ENCODE measurements at places on chromosomes 1 and 21.

- DNase-seq = no peak
These were observed 45.4 kb upstream of the TNFRSF1B start for GRCh38 chr1:12121212-12122003.

- no peak for DNase-seq
These were observed 10.8 kb upstream of the TTLL10 start for GRCh38 chr1:1162597-1163537.

GRCh38 chr1:168700575-168701268 is 28.3 kb downstream of the DPT start:
- no peak for DNase-seq

GRCh38 chr1:195740862-195741261 is 867.4 kb downstream of the KCNT2 start:
- no peak for DNase-seq

DNA sequence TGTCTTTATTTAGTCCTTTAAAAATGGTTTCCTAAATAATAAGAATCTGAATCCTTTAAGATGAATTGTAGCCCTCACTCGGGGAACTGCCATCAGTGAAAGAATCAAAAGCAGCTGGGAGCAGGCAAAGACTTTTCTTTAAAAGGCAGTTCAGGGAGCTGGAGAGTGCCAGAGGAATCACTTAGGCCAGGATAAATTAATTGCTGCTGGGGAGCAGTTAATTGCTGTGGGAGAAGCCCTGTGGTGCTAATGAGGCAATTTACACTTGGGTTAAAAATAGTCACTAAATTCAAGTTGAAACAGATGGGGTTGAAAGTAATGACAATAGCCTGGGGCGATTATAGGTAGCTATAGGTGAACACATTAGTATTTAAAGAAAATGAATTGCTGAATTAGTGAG is 38.7 kb upstream of the COL24A1 start:
- no peak for DNase-seq

GRCh38 chr1:178094739-178095645 is 1.1 kb downstream of the RASAL2 start:
- DNase-seq = no peak

DNA sequence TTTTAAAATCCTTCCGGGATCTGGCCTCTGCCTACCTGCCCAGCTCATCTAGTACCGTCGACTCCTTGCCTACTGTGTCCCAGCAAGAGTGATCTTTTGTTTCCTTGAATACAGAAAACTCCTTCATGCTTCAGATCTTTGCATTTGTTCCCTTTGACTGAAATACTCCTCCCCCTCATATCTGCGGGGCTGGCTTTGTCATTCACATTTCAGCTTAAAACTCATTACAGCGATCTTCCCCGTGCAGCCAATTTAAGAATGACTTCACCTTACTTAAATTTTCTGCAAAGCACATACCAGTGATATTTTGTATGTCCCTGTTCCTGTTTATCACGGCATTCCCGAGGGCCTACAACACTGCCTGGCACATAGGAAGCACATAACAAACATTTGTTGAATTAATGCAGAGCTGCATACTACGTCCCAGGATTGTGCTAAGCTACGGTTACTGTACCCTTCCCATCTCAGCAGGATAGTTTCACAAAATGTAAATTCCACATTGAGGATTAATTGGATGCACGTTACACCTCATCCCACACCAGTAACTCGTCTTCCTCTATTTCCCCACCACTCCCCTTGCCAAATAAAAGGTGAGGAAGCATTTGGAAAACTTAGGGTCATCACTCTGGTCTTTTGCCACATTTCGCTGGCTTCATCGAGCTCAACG is 837 bp upstream of the DESI2 start:
- no peak for DNase-seq

DNA sequence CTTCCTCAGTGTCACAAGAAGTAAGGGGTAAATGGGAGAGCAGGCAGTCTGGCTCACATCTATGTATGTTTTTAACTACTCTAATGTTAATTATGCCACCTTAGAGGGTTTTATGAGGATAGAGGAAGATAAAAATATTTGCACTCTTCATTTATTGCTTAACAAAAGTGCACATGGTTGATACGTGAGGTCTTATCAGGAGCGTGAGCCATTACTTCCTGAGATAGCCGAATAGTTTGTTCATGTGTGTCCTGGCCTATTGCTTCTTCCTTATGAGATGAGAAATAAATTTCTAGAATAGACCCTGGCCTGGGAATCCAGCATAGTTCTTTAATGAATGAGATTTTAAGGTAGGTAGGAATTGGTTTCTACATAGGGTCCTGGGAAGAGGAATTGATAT is 471.1 kb upstream of the B3GALT2 start:
- DNase-seq = no peak

GRCh38 chr1:207941665-207942064 is 30.7 kb upstream of the CD34 start:
- DNase-seq = no peak

GRCh38 chr1:230632273-230632873 is 9.9 kb upstream of the COG2 start:
- DNase-seq = no peak

GRCh38 chr1:22275626-22276395 is 132.9 kb upstream of the WNT4 start:
- peak; percentile 6 for DNase-seq

- DNase-seq = no peak
These were observed 25.5 kb downstream of the UTS2 start for GRCh38 chr1:7827126-7827955.

DNA sequence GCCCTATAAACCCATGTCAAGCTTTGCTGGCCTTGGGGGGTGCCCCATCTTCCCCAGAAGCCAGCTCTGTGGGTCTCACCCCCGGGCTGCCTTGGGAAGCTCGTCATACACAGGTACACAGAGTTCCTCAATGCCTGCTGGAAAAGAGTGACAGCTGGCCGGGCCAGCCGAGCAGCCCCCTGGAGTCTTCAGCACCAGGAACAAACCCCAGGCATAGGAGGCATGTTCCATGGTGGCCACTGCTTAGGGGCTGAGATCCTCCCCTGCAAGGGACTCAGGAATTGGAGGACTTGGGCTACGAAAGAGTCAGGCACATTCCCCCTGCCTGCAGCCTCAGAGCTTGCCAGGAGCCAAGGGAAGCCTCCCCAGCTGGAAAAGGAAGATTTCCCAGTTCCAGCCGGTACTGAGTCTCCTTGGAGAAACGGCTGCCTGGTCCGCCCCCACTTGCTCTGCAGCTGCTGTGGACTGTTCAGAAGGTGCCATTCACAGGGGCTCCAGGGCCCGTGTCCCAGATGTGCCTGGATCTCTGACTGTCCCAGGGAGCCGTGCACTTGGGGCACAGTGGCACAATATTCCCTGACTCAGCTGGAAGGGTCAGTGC is 89.5 kb downstream of the STUM start:
- no peak for DNase-seq

GRCh38 chr1:8427986-8428385 is 110.1 kb downstream of the SLC45A1 start:
- no peak for DNase-seq

DNA sequence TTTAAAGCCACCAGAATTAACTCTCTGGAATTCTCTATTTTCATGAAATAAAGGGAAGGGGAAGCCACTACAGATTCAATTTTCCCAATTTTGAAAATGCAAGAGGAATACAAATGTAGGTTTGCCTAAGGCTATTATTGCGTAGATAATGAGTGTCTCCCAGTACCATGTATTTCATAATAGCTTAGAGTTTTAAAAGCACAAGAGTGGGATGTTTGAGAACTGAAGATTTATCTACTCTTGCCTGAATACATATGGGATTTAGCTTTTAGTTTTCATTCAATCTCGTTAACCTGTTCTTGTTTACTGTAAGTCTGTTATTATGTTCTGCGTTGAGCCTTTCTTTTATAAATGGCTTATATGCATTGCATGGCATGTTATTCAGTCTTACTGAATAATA is 795.1 kb downstream of the BRINP3 start:
- no peak for DNase-seq

GRCh38 chr1:180912211-180912800 is 391 bp upstream of the KIAA1614 start:
- DNase-seq = no peak

DNA sequence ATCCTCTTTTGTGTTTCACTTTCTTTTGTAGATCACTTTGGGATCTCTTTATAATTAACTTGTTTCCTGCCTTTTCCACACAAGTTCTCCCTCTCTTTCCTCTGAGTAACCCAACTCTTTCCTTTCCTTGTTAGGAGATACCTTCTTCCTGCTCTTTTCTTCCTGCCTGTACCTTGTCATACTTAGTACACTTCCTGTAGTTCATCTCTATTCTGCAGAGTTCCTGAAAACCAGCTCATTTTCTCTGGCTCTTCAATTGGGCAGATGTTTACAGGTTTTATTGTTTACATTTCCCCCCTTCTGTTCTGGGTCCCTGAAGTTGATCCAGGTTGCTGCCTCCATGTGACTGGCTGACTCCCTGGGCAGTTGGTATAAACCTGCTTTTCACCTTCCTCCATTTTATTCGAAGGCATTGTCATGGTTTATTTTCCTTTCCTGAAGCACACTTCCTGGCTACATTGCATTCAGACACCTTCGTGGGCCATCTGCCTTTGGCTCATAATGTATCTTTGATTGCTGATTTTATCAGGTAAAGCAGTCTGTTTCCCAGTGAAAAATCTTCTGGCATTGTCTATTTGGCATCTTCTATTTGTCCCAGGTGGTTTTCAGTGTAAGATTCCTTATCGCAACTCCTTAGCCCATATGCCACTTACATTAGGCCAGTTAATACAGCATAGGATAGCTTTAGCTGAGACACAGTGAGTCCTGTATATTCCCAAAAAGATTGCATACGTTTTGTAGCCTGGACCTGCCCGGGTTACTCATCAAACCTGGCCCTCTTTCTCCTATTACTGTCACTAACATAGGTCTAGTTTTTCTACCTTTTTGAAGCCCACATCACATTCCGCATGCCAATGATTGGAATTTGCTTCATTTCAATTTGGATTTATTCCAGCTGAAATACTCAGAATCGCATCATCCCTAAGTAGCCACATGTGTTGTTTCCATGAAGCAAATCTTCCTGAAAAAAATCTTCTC is 15.4 kb downstream of the CTH start:
- DNase-seq = no peak

DNA sequence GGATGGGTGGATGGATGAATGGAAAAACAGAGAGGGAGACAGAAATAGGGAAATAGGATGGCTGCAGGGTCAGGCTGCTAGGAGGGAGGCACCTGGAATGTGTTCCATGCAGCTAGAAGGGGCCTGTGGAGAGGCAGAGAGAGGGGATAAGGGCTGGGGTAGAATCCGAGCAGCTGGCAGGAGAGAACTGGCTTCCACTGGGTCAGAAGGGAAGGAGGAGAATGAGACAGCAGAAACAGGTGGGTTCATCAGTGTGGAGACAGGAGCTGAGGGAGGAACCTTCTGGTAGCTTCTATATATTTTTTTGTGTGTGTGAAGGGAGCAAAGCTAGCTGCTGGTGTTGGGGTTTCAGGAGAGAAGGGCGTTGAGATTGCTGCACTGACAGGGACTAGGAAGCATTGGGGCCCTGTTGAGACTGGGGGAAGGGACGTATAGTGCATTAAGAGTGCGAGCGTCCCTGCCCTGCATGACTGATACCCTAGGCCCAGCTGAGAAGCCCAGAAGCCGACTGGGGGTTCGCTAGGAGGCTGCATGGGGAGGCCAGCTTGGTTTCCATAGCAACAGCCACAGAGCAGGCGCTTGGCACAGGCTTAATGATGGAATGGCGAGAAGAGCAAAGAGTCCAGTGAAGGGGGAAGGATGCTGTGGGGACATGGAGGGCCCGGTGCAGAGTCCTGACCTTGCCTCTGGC is 14.8 kb upstream of the KIF21B start:
- DNase-seq = no peak

GRCh38 chr1:110319332-110320167 is 19.6 kb upstream of the RBM15 start:
- DNase-seq = no peak

DNA sequence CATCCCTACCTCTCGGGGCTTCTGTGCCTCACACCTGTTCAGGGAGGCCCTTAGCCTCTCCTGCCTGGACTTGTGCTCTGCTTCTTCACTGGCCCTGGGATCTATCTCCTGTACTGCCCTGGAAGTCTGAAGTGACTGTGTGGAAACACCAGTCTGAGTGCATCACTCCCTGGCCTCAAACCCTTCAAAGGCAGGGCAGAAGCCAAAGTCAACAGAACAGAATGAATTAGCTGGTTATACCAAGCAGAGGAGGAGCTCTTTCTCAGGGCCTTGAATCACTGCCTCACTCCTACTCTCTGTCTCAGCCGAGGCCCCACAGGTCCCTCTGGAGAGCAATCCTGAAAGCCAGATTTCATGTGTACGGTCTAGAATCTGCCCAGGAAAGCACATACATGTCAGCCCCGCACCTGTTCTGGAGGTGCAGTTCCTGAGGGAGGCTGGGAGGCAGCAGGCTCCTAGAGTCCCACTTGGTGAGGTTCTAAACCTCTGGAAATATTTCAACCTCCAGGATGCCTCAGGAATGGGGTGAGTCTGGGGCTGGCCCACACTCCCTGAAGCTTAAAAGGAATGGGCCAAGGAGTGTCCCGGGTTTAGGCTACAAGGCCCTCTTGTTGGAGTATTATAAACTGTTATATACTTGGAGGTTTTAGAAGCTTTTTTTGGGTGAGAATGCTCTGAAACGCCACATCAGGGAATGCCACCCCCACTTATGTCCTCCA is 98.3 kb downstream of the ABCA4 start:
- no peak for DNase-seq

DNA sequence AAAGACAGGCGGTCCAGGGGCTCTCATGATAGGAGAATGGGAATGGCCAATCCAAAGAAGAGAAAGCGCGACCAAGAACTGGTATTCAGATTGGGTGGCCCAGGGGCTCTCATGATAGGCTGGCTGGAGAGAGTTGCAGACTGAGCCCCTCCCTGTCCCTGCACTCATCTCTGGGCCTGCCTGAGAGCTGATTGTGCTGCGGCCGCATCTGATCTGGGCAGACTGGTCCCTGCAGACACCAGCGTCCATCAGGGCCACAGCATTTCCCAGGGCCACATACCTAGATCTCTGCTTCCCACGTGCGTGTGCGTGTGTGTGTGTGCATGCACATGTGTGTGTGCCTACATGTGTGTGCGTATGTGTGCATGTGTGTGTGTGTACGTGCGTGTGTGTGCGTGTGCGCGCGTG is 30.4 kb upstream of the MAN1C1 start:
- DNase-seq = no peak

- DNase-seq = no peak
These were observed 201.6 kb upstream of the PLXNA2 start for GRCh38 chr1:208445758-208446203.

DNA sequence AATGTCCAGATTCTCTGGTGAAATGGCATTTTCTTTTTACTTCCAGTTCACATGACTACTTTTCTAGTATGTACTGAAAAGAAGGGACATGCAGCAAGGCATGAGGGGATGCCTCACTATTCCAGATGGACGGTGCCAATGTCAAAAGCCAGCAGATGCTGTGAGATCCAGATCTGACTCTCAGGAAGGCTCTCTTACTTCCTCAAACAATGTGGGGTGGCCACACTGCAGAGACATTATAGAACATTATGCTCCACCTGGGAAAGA is 17.7 kb downstream of the CRYZ start:
- no peak for DNase-seq

GRCh38 chr1:155253797-155254196 is 1.5 kb downstream of the ENTREP3 start:
- DNase-seq = no peak

- no peak for DNase-seq
These were observed 16.5 kb downstream of the LHX9 start for GRCh38 chr1:197933647-197934046.

- DNase-seq = no peak
These were observed 10.5 kb upstream of the LELP1 start for GRCh38 chr1:153192697-153193096.

GRCh38 chr1:198701766-198702539 is 63.1 kb downstream of the PTPRC start:
- no peak for DNase-seq
